Activated T-helper 1 cell treated with anti-CD3 and anti-CD28 coated beads, Interleukin-12 subunit alpha, Interleukin-12 subunit beta, Interleukin-2, Interleukin-4 antibody, amounts not matched to agents 30 ng/mL and 10 ng/mL and 1 ng/mL, durations not matched to agents 14 hours and 24 hours and 36 hours (primary cell): ENCODE measurements at places on chromosomes 16 and 17. TPM values are rescaled to one million over a fixed set of nuclear protein-coding genes. Genes with fewer than 3 reads are reported as not detected.

The NRN1L gene
- total RNA-seq, result 0.65 and 0.76 TPM in 2 replicates

The TEKT1 gene
- not detected in 2 replicates for total RNA-seq

DNA sequence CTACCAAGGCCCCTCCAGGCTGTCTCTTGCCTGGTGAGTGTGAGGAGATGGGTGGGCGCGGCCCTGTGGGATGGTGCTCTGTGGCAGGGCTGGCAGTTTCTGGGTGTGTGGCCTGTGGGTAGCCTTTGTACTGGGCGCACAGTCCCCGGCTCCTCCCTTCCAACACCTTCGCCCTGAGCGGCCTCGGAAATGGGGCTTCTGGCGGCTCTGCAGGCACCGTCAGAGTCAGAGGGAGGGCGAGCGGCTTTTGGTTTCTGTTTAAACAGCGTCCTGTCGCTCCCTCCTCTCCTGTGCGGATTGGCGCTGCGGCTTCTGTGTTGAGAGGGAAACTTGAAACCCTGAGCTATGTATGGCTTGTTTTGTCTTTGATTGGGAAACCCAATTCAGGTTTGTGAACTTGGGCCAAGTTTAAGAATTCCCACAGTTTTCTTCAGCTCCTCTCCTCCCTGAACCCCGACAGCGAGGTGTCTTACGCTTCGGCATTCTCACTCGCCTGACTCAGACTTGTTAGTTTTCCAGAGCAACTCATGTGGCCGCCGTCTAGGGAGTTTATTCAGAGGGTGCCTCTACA lies 8.3 kb upstream of the ZNF750 start:
- peak overlapping the region; percentile 46 for H3K27ac ChIP-seq
- H3K27me3 ChIP-seq, result no peaks in the 10 kb centered on the region
- no peak overlapping the region for H3K4me3 ChIP-seq
- H3K36me3 ChIP-seq, result peaks cover 10% of the 10 kb centered on the region

The KRTAP4-5 gene
- total RNA-seq, result not detected in 2 replicates

The SDR42E2 gene
- total RNA-seq, result not detected in 2 replicates

The PRPF8 gene
- total RNA-seq, result 405 and 410 TPM in 2 replicates

The MEIOC gene
- total RNA-seq, result 0.12 and 0.29 TPM in 2 replicates

DNA sequence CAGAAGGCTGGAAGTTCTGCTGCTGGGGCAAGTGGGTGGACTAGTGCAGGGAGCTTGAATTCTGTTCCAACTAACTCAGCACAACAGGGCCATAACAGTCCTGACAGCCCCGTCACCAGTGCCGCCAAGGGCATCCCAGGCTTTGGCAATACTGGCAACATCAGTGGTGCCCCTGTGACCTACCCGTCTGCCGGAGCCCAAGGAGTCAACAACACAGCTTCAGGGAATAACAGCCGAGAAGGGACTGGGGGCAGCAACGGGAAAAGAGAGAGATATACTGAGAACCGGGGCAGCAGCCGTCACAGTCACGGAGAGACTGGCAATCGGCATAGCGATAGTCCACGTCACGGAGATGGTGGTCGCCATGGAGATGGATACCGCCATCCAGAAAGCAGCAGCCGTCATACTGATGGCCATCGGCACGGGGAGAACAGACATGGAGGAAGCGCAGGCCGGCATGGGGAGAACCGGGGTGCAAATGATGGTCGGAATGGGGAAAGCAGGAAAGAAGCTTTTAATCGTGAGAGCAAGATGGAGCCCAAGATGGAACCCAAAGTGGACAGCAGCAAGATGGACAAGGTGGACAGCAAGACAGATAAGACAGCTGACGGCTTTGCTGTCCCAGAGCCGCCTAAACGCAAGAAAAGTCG lies 9.4 kb upstream of the PSMC5 start:
- H3K27me3 ChIP-seq, result no peaks in the 10 kb centered on the region
- peak overlapping the region; percentile 17 for H3K4me3 ChIP-seq
- peak overlapping the region; percentile 52 for H3K27ac ChIP-seq
- DNase-seq, result no peak
- peaks cover 33% of the 10 kb centered on the region for H3K4me1 ChIP-seq

GRCh38 chr16:12602811-12603698 lies 200.6 kb downstream of the CPPED1 start:
- no peaks in the 10 kb centered on the region for H3K4me1 ChIP-seq
- no peaks in the 10 kb centered on the region for H3K36me3 ChIP-seq
- H3K4me3 ChIP-seq, result no peak overlapping the region

- peak; percentile 48 for DNase-seq
- peaks cover 17% of the 10 kb centered on the region for H3K36me3 ChIP-seq
- peak overlapping the region; percentile 63 for H3K27ac ChIP-seq
- peaks cover 25% of the 10 kb centered on the region for H3K4me1 ChIP-seq
- no peak overlapping the region for H3K4me3 ChIP-seq
These were observed 7.8 kb upstream of the RNASEK start for GRCh38 chr17:7004398-7005253.

- H3K4me1 ChIP-seq, result peaks cover 10% of the 10 kb centered on the region
- no peak overlapping the region for H3K27ac ChIP-seq
These were observed 12.2 kb downstream of the AIPL1 start for GRCh38 chr17:6422654-6423241.

DNA sequence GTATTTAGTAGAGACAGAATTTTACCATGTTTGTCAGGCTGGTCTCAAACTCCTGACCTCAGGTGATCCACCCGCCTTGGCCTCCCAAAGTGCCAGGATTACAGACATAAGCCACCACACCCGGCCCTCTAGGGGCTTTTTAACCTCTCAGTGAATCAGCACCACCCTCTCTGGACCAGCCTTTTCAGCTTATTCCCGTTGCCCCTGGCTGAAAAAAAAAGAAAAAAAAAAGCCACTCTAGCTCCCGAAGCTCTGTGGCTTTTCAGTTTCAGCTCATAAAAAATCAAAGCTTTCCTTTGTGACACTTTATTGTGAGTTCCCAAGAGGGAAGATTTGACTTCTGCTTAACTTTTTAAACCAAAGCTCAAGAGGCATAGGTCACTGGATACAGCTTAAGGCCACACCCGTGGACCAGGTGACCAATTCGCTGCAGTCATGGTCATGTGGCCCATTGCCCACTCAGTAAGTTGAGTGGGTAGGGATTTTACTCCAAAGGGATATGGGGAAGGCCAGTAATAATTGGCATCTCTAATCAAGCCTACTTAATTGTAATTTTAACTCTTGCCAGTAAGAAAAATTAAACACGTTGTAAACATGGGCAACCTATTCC lies 46.6 kb upstream of the MED13 start:
- no peaks in the 10 kb centered on the region for H3K36me3 ChIP-seq
- peaks cover 2% of the 10 kb centered on the region for H3K27me3 ChIP-seq
- DNase-seq, result no peak
- H3K4me1 ChIP-seq, result no peaks in the 10 kb centered on the region
- H3K27ac ChIP-seq, result no peak overlapping the region
- H3K4me3 ChIP-seq, result no peak overlapping the region

DNA sequence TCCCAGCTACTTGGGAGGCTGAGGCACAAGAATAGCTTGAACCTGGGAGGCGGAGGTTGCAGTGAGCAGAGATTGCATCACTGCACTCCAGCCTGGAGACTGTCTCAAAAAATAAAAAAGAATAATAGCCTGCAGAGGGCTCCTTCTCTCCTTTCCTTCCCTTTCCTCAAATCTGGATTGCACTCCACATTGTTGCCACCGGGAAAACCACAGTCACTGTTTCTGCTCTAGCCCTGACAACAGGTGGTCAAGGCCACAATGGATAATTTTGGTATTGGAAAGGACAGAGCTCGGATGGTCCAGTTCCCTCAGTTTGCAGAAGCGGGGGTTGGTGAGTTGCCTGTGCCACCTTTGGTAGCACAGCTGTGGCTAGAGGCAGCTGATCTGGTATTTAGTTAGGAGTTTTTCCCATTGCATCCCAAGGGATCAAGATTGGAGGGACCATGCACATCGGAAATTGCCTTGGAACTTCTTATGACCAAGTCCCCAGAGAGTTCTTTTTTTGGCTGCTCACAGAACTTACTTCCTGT lies 44.7 kb upstream of the PRSS54 start:
- H3K36me3 ChIP-seq, result no peaks in the 10 kb centered on the region
- H3K27me3 ChIP-seq, result peaks cover 11% of the 10 kb centered on the region
- no peaks in the 10 kb centered on the region for H3K4me1 ChIP-seq
- DNase-seq, result no peak

The CDH3 gene
- 0.26 and 0.51 TPM in 2 replicates for total RNA-seq

- peaks cover 2% of the 10 kb centered on the region for H3K36me3 ChIP-seq
- H3K27me3 ChIP-seq, result peaks cover 14% of the 10 kb centered on the region
- no peak for DNase-seq
- H3K4me1 ChIP-seq, result peaks cover 24% of the 10 kb centered on the region
These were observed 5.5 kb upstream of the ACSF2 start for GRCh38 chr17:50420419-50421112.

GRCh38 chr17:5121186-5121841 lies 5.5 kb downstream of the USP6 start:
- peaks cover 37% of the 10 kb centered on the region for H3K27me3 ChIP-seq
- no peaks in the 10 kb centered on the region for H3K36me3 ChIP-seq
- H3K4me1 ChIP-seq, result no peaks in the 10 kb centered on the region
- no peak overlapping the region for H3K27ac ChIP-seq
- no peak for DNase-seq

The ZFHX3 gene
- total RNA-seq, result 0.34 TPM in 2 replicates

The HASPIN gene
- 25.7 and 26.1 TPM in 2 replicates for total RNA-seq

DNA sequence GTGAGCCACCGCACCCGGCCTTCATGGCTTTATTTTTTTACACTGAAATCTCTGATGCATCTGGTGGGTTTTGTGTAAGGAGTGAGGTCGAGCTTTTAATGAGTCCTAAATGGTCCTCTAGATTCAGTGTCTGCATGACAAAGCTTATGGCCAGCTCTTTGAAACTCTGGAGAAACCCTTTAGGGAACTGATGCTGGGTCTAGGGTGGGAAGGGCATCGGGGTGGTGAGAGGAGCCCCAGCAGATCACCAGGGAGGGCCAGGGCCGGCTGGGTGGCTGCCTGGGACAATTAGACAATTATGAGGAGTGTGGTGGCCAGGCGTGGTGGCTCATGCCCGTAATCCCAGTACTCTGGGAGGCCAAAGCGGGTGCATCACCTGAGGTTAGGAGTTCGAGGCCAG lies 93.9 kb downstream of the SEC14L1 start:
- H3K4me1 ChIP-seq, result peaks cover 11% of the 10 kb centered on the region
- no peak for DNase-seq
- peak overlapping the region; percentile 71 for H3K4me3 ChIP-seq
- H3K27ac ChIP-seq, result peak overlapping the region; percentile 74
- H3K27me3 ChIP-seq, result no peaks in the 10 kb centered on the region
- H3K36me3 ChIP-seq, result no peaks in the 10 kb centered on the region

DNA sequence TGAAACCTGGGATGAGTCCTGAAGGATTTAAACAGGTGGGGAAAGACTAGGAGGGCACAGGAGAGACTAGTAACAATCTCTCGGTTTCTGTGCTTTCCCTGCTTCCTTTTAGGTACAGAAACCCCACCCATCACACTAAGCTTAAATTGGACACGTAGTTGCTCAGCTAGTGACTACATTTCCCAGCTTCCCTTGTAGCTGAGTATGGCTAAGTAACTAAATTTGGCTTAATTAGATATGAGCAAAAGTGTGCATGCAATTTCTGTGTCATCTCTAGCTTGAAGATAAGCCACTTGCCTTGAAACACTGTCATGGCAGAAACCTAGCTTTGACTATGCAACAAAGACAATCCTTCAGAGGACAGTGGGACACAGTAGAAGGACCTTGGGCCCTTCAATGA lies 36.5 kb downstream of the CACNG1 start:
- DNase-seq, result no peak
- H3K27ac ChIP-seq, result no peak overlapping the region
- peaks cover 23% of the 10 kb centered on the region for H3K36me3 ChIP-seq
- no peaks in the 10 kb centered on the region for H3K27me3 ChIP-seq
- no peak overlapping the region for H3K4me3 ChIP-seq

- DNase-seq, result no peak
- no peaks in the 10 kb centered on the region for H3K4me1 ChIP-seq
- H3K27me3 ChIP-seq, result no peaks in the 10 kb centered on the region
- H3K4me3 ChIP-seq, result no peak overlapping the region
These were observed 24.6 kb downstream of the HIGD1B start for GRCh38 chr17:44872131-44872768.

The CARHSP1 gene
- total RNA-seq, result 79.4 and 80.5 TPM in 2 replicates

- no peak for DNase-seq
- no peaks in the 10 kb centered on the region for H3K36me3 ChIP-seq
- no peak overlapping the region for H3K27ac ChIP-seq
- no peaks in the 10 kb centered on the region for H3K4me1 ChIP-seq
- no peak overlapping the region for H3K4me3 ChIP-seq
These were observed 14.6 kb upstream of the NDRG4 start for GRCh38 chr16:58485184-58485887.

The TMC5 gene
- 0.10 and 0.26 TPM in 2 replicates for total RNA-seq

GRCh38 chr17:28497931-28498330 lies 8.2 kb upstream of the FOXN1 start:
- no peak overlapping the region for H3K4me3 ChIP-seq
- no peak for DNase-seq

The HAS3 gene
- 0.73 and 0.93 TPM in 2 replicates for total RNA-seq

The ZSCAN10 gene
- 0.07 TPM in 1 of 2 replicates, not detected in the other for total RNA-seq

DNA sequence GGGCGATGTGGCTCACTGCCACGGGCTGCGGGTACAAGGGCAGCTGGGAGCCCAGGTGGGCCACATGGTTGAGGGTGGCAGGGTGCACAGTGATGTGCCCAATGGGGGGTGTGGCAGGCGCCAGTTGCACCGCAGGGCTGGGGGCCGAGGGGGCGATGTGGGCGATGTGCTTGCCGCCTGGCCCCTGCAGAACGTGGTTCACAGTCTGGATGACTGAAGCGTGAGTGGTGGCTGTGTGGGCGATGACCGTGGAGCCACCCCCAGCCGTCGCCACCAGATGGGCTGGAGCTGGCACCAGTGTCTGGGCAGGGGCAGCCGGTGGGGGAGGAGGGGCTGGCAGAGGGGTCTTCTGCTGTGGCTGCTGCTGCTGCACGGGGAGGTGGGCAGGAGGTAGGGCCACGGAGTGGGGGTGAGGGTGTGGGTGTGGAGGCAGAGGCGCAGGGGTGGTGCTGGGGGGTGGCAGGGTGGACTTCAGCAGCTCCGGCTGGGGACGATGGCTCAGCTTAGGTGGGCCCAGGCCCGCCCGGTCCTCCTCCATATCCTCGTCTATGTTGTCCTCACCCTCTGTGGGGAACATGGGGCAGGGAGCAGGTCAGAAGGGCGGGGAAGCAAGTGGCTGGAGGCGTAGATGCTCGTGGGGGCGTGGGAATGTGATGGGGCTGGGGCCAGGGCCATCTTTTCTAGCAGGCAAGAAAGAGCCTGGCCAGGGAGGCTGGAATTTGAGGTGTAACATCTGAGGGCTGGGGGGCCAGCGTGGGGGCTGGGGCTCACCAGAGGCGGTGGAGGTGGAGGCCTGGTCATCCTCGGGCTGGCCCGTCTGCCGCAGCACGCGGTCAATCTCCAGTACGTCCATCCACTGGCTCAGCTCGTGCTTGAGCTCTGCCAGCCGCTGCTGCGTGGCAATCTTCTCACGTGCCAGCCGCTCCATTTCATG lies 13.5 kb downstream of the MNT start:
- peaks cover 18% of the 10 kb centered on the region for H3K4me1 ChIP-seq
- H3K36me3 ChIP-seq, result peaks cover 9% of the 10 kb centered on the region
- H3K27me3 ChIP-seq, result no peaks in the 10 kb centered on the region
- H3K4me3 ChIP-seq, result no peak overlapping the region

DNA sequence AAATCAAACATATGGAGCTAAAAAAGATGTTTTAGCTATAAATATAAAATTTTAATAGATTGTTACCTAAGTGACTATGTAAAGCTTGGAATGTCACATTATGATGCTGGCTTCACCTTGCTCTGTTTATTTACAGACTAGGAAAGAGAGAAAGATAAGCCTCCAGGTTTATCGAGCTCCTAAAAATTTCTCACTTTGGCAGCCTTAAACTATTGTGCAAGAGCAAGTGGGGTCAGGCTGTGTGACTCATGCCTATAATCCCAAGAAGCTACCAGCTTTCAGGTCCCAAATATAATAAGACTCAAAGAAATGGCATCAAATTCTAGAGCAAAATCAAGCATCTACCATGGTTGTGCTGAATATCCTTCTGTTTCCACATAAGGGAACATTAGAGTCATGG lies 34.3 kb upstream of the PRSS54 start:
- H3K36me3 ChIP-seq, result no peaks in the 10 kb centered on the region
- peaks cover 3% of the 10 kb centered on the region for H3K27me3 ChIP-seq
- no peak for DNase-seq
- no peak overlapping the region for H3K27ac ChIP-seq
- H3K4me1 ChIP-seq, result peaks cover 5% of the 10 kb centered on the region
